Left lung (tissue), 14 donors: ENCODE measurements at places on chromosomes 13 and 19. TPM values are rescaled to one million over a fixed set of nuclear protein-coding genes. Genes with fewer than 3 reads are reported as not detected.

GRK1 gene
- polyA plus RNA-seq = 0.79 TPM

FUT6 gene
- polyA plus RNA-seq = 0.52 TPM

CUL4A gene
- polyA plus RNA-seq = 90.8 TPM

CTXN1 gene
- 13.3 TPM for polyA plus RNA-seq

TMIGD2 gene
- polyA plus RNA-seq = 0.36 TPM

SYT3 gene
- polyA plus RNA-seq = 0.26 TPM

HS6ST3 gene
- 0.04 TPM for polyA plus RNA-seq

ZNF414 gene
- polyA plus RNA-seq = 31.8 TPM

KCNC3 gene
- polyA plus RNA-seq = 24.2 TPM

MYO1F gene
- 13.0 TPM for polyA plus RNA-seq

CD320 gene
- polyA plus RNA-seq = 34.9 TPM

PROSER3 gene
- 19.6 TPM for polyA plus RNA-seq

TEX29 gene
- polyA plus RNA-seq = 1.2 TPM

KIR3DL2 gene
- not detected for polyA plus RNA-seq

NANOS3 gene
- 1.8 TPM for polyA plus RNA-seq

IGFL3 gene
- polyA plus RNA-seq = not detected

ZNF324B gene
- polyA plus RNA-seq = 5.4 TPM

PSG3 gene
- polyA plus RNA-seq = 0.73 TPM

UBE2L5 gene
- 0.81 TPM for polyA plus RNA-seq

SLC6A16 gene
- polyA plus RNA-seq = 6.2 TPM

ZNF177 gene
- polyA plus RNA-seq = 11.8 TPM

PRTN3 gene
- 3.8 TPM for polyA plus RNA-seq

POU2F2 gene
- polyA plus RNA-seq = 1.6 TPM

SCN1B gene
- polyA plus RNA-seq = 1.6 TPM

LIN37 gene
- polyA plus RNA-seq = 14.5 TPM

C19orf85 gene
- polyA plus RNA-seq = not detected

CYP4F8 gene
- polyA plus RNA-seq = 0.04 TPM

FPR2 gene
- 0.52 TPM for polyA plus RNA-seq

NLRP5 gene
- polyA plus RNA-seq = not detected

COX6B2 gene
- polyA plus RNA-seq = 0.20 TPM

SHKBP1 gene
- polyA plus RNA-seq = 48.6 TPM

PLD3 gene
- polyA plus RNA-seq = 413 TPM
